ENCODE measurements at places on chromosomes 2 and 18.

- DNase-seq = no peak
These were observed 6.8 kb downstream of the MAT2A start for GRCh38 chr2:85545780-85546240.

- DNase-seq = no peak
These were observed at the start of gene SRD5A2 for GRCh38 chr2:31580321-31581117. Gene SRD5A2, minus strand, starts transcription at chr2:31580938. Its CDS starts 38 bp downstream, at chr2:31580900.

DNA sequence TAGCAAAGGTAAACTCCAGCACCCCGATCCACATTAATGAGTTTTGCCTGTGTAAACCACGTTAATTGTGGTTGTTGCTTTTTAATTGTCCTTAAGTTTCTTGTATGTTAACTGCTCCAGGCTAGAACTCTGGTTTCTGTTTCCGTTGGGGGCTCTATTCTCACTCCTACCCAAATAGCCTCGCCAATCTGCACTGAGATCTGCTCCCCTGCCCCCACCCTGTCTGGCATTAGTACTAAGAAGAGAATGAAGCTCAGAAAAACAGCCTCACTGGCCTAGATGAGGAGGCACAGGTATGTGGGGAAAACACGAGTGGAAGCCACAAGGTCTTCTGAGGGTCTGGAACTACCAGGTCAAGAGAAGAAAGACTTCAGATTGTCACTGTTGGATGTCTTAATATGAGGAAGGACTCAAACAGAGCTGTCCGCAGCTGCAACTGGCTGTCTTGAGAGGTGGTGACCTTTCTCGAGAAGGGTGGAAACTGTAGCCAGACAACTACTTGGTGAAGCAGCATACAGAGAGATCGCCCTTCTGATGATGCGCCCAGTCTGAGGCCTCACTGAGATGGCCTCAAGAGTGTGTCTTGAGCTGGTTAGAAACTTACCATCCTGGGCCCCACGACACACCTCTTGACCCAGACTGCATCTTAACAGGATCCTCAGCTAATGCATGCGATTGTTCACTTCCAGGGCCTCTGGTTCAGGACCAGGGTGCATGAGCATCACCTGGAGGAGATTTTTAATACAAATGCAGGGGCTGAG, 73.1 kb downstream of the TGOLN2 start:
- DNase-seq = no peak

- DNase-seq = no peak
These were observed 4.6 kb downstream of the TGIF1 start for GRCh38 chr18:3454365-3455089.

GRCh38 chr2:239932881-239933735, 92.0 kb downstream of the NDUFA10 start:
- no peak for DNase-seq
